ENCODE measurements at places on chromosomes 6 and 20.

DNA sequence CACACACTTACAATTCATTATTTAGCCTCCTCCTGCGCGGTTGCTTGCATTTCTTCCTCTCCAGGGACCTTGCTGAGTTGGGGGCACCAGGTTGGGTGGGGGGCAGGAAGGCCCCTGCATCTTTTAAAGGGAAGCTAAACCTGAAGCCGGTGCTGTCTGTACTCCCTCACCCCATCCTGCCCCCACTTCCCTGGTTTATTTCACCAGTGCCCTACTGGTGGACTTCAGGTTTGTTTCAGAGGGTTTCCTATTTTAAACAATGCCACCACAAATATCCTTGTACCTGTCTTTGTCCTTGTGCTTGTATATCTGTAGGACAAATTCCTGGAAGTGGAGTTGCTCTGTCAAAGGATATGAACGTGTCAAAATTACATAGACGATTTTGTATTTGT is 21.0 kb downstream of the PTK7 start:
- DNase-seq: no peak

DNA sequence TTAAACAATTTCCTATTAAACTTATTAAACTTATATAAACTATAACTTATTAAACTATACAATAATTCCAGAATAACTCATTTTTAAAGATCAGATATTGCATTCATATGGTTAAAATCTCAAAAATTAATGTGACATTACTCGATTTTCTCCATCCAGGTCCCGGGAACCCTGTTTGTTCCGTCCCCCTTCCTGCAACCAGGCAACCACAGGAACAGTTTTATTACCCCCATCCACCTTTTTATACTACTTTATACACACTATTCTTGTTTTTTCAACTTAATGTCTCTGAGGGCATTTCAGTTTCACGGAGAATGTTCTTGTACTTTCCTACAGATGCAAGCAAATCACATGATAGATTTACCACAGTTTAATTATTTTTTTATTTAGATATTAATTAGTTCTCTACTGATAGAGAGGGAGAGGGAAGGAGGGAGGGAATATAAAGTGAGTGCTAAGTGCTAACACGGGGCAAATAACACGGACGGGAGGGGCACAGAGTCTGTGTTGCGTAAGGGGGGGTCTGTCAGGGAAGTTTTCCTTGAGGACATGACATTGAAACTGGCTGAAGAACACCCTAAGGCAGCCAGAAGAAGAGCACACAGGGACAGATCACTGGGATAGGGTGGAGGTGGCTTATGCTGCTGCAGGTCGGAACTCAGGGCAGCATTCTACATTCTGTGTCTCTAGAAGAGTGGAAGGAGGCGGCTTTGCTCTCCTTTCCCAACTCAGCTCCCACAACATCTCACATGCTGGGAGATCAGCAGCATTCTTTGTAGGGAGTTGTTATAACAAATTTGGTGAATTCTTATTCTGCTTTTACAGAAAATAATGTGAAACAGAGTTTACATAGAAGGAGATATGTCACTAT is 225.2 kb downstream of the FOXC1 start:
- DNase-seq: no peak

DNA sequence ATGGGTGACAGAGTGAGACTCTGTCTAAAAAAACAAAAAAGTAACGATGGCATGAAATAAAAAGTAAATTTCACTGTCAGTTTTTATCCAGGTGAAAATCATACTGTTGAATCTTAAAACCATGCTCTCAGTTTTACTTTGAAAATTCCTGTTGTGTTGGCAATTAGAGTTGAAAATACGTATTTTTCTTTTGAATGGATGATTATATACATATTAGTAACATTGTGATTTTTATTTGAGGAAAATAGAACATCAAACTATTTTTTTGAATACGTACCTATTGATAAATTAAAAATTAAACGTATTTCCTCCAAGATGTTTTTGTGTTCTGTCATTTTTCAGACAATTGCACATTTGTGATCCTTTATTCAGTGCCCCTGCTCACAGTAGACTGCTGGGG is 14.7 kb downstream of the CEP43 start:
- no peak for DNase-seq

- DNase-seq: no peak
These were observed 73.1 kb downstream of the NCOA3 start for GRCh38 chr20:47574616-47575364.

DNA sequence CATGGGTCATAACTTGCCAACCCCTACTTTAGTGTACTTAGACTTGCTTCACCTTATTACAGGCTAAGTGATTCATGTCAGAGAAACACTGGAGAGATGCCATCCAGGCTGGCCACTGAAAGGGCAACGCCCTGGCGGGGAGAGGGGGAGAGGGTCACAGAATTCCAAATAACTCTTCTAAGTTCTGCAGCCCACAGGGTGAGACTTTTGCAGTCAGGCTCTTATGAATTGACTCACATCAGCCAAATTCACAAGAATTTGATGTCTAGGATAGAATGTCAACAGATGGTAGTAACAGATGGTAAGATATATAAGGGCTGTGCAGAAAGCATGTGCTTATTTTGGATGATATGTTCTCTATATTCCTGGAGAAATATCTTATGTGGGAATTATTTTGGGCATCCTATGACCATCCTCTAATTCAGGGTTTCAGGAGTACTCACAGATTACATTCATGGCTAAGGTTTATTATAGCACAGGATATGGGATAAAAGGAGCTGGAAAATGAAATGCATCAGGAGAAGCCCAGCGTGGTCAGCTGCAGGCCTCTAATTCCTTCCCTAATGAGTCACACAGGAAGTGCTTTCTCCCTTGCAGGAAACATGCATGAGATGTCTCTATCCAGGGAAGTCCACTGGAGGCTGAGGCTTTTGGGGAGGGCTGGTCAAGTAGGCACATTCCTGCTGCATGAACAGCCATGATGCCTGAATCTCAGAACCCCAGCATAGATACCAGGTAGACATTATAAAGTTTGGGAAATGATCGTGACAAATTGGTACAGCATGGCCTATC is 58.7 kb upstream of the RIN2 start:
- peak; percentile 53 for DNase-seq

- DNase-seq: no peak
These were observed at the start of gene SLC32A1 for GRCh38 chr20:38723848-38724625. TSS of gene SLC32A1 (plus strand) at chr20:38724486. CDS start at chr20:38724725, 239 bp downstream.

DNA sequence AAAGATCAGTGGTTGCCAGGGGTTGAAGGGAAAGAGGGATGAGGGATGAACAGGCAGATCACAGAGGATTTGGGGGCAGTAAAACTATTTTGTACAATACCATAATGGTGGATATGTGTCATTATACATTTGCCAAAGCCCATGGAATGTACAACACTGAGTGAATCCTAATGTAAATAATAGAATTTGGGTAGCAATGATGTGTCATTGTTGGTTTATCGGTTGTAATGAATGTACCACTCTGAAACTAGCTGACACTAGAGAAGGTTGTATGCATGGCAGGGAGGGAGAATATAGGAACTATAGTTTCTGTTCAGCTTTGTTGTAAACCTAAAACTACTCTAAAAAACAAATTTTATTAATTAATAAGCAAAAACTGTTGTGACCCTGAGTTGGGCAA is 17.8 kb upstream of the ASF1A start:
- peak; percentile 7 for DNase-seq

- DNase-seq: no peak
These were observed 50.4 kb downstream of the HLA-DPB1 start for GRCh38 chr6:33126101-33126714.

All from amniotic stem cell (primary cell).